ENCODE measurements at places on chromosomes 7 and 10. TPM values are rescaled to one million over a fixed set of nuclear protein-coding genes. Genes with fewer than 3 reads are reported as not detected.
A peak's percentile ranks its signal among the peaks of the same experiment; 100 is the strongest.

HOXA9 gene
- 18.8 TPM for total RNA-seq

STAG3 gene
- 1.9 TPM for total RNA-seq

FAM25A gene
- total RNA-seq = not detected

C7orf33 gene
- total RNA-seq = not detected

HYAL4 gene
- 2.6 TPM for total RNA-seq

STAMBPL1 gene
- 25.5 TPM for total RNA-seq

C10orf105 gene
- total RNA-seq = 0.48 TPM

ADAM12 gene
- total RNA-seq = 196 TPM

C10orf53 gene
- 1.2 TPM for total RNA-seq

INPP5A gene
- 103 TPM for total RNA-seq

DKK1 gene
- total RNA-seq = 26.5 TPM

CLRN3 gene
- not detected for total RNA-seq

ABCB1 gene
- 8.7 TPM for total RNA-seq

HMX2 gene
- total RNA-seq = not detected

MAGI2 gene
- total RNA-seq = 51.5 TPM

SUN3 gene
- total RNA-seq = not detected

CAMK1D gene
- total RNA-seq = 3.1 TPM

POLR3A gene
- 18.3 TPM for total RNA-seq

DNA sequence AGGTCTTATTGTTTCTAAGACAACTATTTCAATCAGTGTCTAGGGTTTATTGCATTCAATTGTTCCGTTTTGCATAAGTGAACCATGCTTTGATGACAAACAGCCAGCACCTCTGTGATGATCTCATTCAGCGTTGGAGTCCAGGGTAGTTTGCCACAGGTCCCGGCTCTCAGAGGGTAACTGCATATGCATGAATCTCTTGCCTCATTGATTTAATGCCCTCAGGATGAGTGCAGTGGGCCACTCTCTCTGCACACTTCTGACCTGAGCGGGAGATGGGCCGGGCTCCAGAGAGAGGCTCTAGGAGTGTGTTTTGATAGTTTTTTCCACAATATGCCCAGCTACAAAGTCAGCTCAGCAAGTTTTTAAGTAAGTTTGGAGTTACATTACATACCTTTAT, 83.9 kb downstream of the HECW1 start:
- no peak for DNase-seq

GRCh38 chr7:12137283-12137682, 73.8 kb upstream of the TMEM106B start:
- DNase-seq = no peak

GRCh38 chr7:40419806-40420205, 285.0 kb downstream of the SUGCT start:
- DNase-seq = peak; percentile 32

GRCh38 chr10:85888004-85888403, 478.6 kb downstream of the GRID1 start:
- DNase-seq = no peak

DNA sequence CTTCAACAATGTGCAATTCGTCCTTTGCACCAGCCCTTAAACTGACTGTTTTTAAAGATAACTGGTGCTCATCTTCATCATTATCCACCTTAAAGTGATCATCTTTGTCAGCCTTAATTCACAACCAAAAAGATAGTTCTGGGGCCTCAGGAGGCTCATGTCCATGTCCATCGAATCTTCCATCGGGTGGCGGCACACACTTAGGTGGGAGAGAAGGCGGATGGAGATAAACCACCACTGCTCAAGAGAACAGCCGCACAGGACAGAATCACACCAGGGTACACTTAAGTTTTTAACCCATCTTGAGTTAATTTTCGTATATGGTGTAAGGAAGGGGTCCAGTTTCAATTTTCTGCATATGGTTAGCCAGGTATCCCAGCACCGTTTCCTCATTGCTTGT, 24.8 kb downstream of the OIT3 start:
- DNase-seq = no peak

DNA sequence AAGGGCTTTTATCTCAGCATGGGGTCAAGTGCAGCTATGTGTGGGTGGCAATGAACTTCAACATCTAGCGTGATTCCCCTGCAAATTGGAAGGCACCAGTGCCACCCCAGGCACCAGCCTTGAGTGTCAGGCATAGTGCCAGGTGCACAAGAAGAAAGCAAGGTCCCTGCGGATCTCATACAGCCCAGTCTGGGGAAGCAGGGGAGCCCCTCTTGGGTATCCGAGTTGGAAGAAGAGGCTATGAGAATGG, 269.0 kb downstream of the RPS24 start:
- no peak for DNase-seq

- no peak for DNase-seq
These were observed 47.4 kb downstream of the LRRC4 start for GRCh38 chr7:127983804-127984332.

DNA sequence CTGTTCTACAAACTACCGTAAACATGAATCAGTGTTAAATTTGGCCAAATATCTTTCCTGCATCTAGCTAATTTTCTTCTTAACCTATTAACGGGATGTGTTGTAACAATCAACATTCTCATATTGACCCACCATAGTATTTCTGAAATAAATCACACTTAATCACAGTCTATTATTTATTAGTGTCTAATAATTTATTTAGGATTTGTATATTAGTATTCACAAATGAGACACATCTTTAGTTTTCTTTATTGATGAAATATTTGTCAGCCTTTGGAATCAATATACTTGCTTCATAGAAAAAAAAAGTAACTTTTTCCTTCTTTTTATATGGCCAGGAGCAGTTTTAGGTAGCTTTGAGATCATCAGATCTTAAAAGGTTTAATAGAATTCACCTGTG, 4.6 kb downstream of the GIMAP7 start:
- DNase-seq = no peak

DNA sequence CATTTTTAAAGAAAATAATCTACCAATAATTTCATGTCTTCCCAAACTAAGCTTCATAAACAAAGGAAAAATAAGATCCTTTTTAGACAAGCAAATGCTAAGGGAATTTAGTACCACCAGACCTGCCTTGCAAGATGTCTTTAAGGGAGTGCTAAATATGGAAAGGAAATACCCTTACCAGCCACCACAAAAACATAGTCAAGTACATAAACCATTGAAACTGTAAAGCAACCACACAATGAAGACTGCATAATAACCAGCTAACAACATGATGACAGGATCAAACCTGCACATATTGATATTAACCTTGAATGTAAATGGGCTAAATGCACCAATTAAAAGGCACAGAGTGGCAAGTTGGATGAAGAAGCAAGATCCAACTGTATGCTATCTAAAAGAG, 586.5 kb upstream of the NRG3 start:
- DNase-seq = no peak

DNA sequence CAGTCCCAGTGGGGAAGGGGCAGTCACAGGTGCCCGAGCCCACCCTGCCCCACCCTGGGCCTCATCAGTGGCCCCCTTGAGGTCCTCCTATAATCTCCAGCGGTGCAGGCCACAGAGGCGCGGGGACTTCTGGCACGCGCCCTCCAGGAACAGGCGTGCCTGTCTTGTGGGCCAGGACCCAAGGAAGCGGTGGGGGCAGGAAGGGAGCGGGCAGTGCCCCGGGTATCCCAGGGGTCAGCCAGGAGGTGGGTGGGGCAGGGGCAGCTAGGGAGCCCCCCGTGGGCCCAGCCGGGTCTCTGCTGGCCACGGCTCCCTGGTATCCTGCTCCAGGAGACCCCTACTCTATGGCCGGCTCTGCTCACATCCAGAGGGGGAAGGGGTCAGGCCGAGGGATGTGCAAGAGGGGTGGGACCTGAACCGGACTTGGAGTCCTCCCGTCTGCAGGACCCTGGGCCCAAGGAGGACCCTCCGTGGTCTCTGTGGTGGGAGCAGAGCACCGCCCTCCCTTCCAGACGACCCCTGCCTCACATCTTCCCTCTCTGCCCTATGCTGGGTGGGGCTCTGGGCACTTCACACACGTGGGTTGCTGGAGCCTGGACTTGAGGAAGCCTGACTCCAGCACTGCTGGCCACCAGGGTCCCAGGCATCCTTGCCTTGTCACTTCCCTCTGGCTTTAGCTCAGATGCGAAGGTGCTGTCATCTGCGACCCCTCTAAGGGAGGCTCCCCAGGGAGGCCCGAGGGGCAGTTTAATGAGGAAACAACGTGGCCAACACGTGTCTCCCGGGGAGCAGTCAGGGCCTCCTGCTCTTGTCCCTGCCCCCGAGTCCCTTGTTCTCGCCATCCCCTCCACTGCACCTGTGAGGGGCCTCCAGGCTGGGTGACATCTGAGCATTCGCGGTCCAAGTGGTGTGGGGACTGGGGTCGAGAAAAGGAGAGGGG, 18.3 kb upstream of the GRIFIN start:
- no peak for DNase-seq

DNA sequence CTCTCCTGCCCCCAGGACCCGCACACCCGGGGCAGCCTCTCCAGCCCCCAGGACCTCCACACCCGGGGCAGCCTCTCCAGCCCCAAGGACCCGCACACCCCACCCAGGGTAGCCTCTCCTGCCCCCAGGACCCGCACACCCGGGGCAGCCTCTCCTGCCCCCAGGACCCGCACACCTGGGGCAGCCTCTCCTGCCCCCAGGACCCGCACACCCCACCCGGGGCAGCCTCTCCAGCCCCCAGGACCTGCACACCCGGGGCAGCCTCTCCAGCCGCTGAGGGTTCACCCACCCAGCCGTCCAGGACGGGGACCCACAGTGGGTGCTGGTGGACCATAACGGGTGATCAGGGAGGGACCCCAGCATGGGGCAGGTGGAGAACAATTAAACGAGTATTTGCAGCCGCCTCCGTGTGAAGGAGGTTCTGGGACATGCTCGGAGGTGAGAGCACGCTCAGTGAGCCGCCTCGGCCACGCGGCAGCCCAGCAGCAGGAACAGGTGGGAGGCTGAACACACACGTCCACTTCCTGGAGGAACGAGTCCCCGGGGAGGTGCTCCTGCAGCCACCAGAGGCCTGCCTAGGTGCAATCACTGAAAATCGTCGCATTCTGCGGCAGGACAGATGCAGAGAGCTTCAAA, 107.9 kb downstream of the PDGFA start:
- DNase-seq = no peak

DNA sequence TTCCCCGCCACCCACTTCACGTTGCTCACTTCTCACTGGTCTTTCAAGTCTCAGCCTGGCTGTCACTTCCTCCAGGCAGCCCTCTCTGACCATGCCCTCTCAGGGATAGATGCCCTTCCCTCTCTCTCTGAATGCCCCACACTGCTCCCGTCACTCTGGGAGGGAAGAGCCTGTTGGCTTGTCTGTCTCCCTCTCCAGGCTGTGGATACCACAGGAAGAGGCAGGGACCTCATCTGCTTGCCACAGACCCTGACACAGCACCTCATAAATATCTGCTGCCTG, 93.1 kb downstream of the OAT start:
- no peak for DNase-seq

DNA sequence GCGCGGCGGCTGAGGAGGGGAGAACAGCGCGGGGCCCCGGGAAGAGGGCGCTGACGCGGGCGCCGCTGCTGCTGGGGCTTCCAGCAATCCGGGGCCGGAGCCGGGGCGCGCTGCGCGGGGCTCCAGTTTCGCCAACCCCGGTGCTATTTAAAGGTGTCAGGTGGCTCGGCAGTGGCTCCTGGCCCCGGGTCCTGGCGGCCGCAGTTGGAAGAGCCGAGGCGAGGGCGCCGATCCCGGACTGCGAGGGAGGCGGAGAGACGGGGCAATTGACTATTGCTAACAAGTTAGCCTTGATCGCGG, 347 bp downstream of the LBX1 start:
- DNase-seq = no peak

DNA sequence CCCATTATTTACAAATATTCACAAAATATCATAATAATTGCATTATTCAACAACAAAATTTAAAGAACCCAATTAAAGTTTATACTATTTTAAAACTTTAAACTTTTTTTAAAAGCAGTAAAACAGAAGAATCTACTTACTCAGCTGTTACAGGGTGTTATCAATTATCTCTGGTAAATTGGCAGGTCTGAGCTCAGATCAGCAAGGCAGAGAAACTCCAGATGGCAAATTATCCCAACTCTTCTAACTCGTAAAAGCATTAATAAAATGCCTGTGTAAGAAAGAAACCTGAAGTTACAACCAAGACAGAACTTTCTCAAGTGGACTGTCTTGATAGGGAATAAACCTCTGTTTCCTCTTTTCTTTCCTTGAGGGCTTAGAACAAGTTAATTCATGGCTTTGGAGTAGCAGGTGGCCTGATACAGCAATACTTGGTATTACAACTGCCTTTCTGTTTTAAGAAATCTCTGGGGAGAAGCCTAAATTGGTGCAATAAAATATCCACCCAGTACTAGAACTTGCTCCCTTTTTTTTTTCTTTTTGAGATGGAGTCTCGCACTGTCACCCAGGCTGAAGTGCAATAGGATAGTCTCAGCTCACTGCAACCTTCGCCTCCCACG, 275.3 kb upstream of the MKLN1 start:
- DNase-seq = no peak

DNA sequence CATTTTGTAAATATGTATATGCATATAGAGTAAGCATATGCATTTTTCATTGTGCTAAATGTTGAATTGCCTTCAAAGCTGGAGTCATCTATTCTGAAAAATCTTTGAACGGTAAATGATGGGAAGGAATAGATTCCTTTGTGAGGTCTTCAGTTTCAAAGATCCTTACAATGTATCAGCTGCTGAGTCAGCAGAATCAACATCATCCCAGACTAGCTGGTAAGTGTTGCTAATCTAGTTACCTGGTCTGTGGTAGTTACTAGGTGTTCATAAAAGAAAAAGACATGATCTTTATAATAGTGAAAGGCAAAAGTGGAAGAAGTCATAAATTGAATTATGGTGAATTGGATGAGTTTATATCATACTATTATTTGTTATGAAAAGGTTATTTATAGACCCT, 10.6 kb upstream of the STAM start:
- no peak for DNase-seq

DNA sequence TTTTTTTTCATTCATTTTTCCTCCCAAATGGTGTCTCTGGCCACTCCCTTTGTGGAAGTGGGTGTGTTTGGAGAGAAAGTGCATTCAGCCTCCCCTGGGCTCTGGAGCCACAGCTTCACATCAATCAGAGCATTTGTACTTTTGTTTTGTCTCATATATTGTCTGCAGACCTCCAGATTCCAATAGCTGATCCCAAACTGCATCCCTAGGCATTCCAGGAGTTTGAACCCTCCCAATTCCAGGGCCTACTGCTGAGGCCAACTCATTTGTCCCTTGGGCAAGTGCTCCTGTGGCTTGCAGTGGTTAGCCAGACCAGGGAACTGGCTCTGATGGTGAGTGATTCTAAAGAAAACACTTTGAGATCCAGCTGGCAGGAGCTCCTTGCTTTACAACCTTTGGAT, 163.3 kb downstream of the IPMK start:
- DNase-seq = no peak

- DNase-seq = peak; percentile 60
These were observed 159.5 kb upstream of the AGR3 start for GRCh38 chr7:17041324-17041723.

DNA sequence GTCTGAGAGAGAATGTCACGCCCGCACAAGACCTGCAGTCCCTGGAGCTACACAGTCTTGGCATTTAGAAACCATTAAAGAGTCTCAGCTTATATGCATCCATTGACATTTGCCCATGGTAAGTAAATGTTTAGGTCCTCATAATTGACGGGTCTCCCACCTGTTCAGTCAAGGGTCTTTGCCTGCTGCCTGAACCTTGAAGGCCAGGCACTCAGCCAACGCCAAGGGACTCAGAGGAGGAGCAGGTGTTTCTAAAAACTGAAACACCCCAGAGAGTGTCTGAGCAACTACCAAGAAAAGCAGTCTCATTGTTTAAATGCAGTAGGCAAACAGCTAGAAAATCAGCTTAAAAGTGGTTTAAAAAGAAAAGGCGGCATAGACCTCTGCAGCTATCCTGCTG, 264.7 kb upstream of the AKR1E2 start:
- DNase-seq = no peak

All from umbilical cord (tissue), 2 donors.